ENCODE measurements at places on chromosomes 4 and X. TPM values are rescaled to one million over a fixed set of nuclear protein-coding genes. Genes with fewer than 3 reads are reported as not detected.
A peak's percentile ranks its signal among the peaks of the same experiment; 100 is the strongest.

DNA sequence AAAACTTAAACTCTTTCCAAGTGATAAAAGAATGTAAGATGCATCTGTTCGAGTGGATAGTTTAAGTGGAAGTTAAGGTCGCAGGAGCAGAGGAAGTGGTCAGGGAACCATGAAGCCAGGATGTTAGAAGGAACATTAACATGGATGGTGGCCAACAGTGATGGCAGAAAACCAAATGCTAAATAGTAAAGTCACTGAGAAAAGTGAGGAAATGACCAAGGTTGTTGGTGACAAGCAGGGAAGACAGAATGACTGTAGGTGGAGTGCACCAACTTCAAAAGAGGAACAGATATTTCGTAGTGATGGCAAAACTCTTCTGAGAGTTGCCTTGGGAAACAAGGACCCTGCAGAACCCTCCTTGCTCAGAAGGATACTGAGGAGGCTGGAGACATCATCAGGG lies 226.2 kb downstream of the PALLD start:
- DNase-seq: no peak

DNA sequence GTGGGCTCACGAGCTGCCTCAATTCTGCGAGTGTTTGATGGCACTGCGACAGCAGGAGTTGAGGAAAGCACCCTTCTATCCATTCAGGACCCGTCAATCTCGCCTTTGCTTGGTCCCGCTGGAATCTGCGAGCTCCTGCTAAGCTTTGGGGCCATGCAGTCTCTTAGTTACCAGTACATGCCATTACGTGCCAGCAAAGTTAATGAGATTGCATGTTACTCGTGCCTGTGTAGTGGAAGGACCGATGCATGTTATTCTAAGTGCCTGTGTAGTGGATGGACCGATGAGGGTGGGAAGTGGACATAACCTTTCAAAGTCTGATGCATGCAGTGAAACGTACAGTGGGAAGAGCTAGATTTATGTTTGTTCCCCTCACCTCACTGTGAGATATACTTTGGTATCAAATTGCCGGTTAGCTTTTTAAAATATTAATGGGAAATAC lies 569 bp downstream of the RPS3A start:
- no peak for DNase-seq

DNA sequence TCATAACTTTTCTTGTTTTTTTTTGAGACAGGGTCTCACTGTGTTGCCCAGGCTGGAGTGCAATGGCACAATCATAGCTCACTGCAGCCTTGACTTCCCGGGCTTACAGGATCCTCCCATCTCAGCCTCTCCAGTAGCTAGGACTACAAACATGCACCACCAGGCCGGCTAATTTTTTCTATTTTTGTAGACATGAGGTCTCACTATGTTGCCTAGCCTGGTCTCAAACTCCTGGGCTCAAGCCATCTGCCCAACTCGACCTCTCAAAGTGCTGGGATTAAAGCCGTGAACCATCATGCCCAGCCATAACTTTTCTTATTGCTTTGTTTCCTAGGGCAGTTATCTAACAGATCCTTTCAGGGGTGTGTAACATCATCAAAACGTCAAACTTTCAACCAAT lies 11.8 kb downstream of the SEC24D start:
- no peak for DNase-seq

GRCh38 chrX:135345107-135345589 lies 35.9 kb downstream of the ETDC start:
- DNase-seq: peak; percentile 55

DNA sequence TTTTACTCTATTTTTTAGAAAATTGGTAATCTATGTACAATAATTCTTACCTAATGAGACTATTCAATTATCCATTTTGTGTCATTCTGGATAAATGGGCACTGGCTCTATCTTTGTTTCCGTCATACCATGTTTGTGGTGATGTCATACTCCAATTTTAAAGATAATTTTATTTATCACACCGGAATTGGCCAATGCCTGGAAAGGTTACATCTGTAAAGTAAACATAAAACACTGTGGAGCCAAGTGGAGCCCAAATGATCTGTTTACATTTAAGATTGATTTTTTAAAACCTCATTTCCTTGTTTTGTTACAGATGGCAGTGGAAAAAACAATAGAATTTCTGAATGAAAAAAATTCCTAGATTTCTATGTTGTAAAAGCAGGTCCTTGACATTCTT lies 120.2 kb upstream of the GPRIN3 start:
- no peak for DNase-seq

GRCh38 chr4:100083289-100083688 lies 107.0 kb downstream of the DDIT4L start:
- DNase-seq: no peak

DNA sequence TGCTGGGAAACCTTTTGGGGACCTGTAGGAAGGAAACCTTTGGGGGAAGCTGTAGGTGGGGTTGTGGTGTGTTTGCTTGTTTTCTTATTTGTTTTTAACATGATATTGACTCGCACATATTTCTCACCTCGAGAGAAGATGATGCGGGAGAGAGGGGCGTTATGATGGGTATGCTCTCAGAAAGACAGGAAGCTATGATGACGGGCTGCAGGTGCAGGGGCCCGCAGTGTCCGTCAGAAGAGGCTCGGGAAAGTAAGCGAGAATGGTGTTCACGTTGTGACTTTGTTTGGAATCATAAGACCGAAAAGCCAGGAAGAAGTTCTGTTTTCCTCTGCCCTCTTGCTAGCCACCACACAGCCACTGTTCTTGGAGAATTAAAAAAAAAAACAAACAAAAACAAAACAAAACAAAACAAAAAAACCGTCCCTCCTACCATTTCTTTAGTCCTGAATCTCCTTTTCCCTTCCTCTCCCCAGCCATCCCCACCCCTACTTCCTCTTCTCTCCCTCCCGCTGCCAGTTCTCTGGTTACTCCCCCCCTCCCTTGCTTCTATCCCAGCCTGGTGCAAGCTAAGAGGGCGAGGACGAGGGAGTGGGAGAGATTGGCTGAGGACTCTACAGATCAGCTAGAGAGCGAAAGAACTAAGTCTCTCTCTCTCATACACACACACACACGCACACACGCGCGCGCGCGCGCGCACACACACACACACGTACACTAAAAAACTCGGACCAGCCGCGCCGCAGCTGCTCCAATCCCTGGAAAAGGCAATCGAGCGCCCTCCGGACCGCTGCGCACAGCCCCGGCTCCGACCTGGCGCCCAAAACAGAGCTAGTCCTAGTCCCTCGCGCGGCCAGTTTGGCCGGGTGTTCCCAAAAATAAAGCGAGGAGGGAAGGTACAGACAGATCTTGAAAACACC lies at the start of gene BMP3:
TSS of gene BMP3 (plus strand) at position 648 of the 920 bp plus-strand sequence. CDS start 577 bp downstream, outside the sequence.
- DNase-seq: peak; percentile 23

- no peak for DNase-seq
These were observed 29.3 kb downstream of the FAM199X start for GRCh38 chrX:104195489-104196084.

DNA sequence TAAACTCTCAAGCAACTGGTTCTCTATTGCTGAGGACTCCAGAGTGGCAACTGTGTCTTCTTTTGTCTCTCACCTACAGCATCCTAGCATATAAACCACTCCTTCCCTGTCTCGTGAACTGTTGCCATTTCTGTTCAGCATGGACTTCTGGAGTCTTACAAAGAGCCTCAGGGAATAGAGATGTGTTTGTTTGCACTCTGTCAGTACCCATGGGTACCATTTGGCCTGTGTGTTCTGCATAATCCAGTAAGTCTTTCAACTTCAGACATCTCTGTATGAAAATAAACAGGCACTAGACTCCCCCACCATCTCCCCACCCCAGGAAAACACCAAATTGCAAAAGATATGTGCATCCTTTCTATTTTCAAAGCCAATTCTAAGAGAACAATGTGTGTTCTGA lies 1351.6 kb upstream of the PABPC4L start:
- no peak for DNase-seq

DNA sequence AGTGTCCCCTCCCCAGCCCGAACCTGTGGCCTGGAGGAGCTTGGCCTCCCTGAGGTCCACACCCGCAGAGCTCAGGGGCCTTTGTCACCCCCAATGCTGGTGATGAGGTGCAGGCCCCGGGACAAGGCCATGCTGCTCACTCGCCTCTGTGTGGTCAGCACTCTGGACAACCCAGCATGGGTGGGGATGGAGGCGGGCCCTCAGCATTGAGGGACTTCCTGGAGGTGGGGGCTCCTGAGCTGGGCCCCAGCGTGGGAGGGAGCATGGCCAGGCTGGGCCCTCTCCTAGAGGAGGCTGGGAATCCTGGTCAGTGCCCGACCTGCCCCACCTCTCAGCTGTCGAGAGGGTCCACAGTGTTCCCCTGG lies 30.6 kb downstream of the TACC3 start:
- no peak for DNase-seq

GRCh38 chr4:150033901-150034300 lies 44.3 kb upstream of the DCLK2 start:
- DNase-seq: no peak

DNA sequence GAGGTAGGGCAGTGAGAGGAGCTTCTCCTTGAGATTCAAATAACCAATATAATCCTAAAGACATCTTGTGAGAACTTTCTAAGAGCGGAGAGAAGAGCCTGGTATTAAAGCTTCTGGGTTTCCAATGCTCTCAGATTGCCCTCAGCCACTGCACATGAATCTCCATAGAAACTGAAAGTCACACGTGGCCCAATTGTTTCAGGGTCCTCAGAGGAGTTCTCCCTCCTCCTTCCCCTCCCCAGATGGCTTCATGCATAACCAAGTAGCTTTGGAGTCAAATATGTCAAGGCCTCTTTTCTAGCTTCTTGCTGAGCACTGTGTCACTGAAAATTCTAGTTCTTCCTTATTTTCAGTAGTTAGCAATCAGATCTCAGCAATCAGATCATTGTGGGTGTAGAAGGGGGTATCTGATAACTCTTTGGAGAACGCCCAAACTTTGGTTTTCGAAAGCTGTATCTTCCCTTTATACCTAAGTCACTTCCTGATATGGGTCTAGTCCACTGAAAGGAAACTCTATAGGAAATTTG lies 2.2 kb downstream of the BTK start:
- DNase-seq: no peak

DNA sequence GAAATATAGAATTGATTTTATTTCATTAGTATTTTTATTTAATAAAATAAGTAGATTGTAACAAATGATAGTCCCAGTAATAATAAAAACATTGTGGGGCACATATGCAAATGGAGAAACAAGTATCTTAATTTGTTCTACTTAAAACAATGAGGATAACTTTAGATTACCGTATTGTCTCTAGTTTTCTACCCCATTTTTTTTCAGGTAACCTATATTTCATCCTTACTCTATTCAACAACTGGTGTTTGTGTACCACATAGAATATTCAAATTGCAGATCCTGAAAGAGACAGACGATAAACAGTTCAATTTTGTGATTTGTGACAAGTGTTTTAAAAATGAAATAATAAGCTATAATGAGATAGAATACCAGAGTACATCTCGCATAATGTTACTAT lies 671.8 kb downstream of the GALNTL6 start:
- no peak for DNase-seq

GRCh38 chr4:142035566-142035965 lies 399.2 kb downstream of the IL15 start:
- DNase-seq: no peak

The SSX4B gene
- not detected for total RNA-seq

The CSN1S1 gene
- total RNA-seq: 0.68 TPM

The SSX2B gene
- total RNA-seq: not detected

The RASGEF1B gene
- total RNA-seq: 6.8 TPM

All from left cardiac atrium (tissue), 4 donors.